ENCODE measurements at places on chromosomes 4 and X.

- DNase-seq = no peak
Observed at GRCh38 chr4:32884198-32884597, 2164.0 kb downstream of the PCDH7 start.

DNA sequence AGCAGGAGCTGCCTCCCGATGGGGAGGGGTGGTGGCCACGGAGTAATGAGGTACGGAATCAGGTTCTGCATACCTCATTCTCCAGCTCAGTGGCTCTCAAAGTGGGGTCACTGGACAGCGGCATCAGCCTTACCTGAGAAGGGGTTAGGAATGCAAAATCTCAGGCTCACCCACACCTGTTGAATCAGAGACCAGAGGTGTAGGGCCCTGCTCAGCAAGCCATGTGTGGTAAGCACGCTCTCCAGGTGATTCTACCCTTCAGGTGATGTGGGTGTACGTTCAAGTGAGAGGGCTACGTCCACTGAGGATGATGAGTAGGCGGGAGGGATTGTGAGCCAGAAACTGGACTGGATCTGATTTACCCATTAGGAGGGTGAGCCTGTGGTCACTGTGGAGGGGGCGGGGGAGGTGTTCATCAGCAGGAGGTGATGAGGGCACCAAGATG lies 65.8 kb downstream of the ANAPC4 start:
- DNase-seq = no peak

GRCh38 chr4:8730681-8731080 lies 138.1 kb downstream of the CPZ start:
- no peak for DNase-seq

- no peak for DNase-seq
Observed at GRCh38 chrX:148133105-148133725, 152.1 kb downstream of the FMR1NB start.

- DNase-seq = no peak
Observed at GRCh38 chrX:28981952-28982351, 394.7 kb downstream of the IL1RAPL1 start.

- no peak for DNase-seq
Observed at GRCh38 chrX:136687457-136687856, 39.5 kb downstream of the CD40LG start.

GRCh38 chr4:24988776-24989175 lies 42.0 kb downstream of the LGI2 start:
- no peak for DNase-seq

- no peak for DNase-seq
Observed at GRCh38 chrX:103722505-103722904, 11.8 kb downstream of the TMEM31 start.

GRCh38 chrX:108442901-108443464 lies 3.3 kb downstream of the COL4A5 start:
- DNase-seq = no peak

DNA sequence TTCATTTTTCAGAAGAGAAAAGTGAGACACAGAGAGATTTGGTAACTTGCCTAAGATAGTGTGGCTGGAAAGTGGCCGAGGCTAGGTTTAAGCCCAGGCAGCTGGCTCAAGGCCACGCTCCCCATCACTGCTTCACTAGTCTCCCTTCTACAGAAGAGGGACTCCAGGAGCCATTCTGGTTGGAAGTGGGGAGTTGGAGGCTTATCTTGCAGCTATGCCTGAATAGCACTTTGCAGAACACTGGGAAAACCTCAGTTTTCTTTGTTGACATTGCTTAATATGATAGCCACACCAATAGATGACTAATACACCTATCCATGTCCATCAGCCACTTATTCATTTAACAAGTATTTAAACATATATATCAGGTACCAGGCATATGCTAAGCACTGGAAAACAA lies 18.5 kb downstream of the LRRC66 start:
- no peak for DNase-seq

DNA sequence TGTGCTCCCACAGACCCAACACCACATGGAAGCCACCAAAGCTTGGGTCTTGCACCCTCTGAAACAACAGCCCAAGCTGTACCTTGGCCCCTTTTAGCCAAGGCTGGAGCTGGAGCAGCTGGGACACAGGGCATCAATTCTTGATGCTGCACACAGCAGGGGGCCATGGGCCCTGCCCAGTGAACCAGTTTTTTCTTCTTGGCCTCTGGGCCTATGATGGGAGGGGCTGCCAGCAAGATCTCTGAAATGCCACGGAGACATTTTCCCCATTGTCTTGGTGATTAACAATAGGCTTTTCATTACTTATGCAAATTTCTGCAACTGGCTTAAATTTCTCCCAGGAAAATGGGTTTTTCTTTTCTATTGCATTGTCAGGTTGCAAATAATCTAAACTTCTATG lies 49.0 kb downstream of the SPANXA2 start:
- DNase-seq = peak; percentile 0

DNA sequence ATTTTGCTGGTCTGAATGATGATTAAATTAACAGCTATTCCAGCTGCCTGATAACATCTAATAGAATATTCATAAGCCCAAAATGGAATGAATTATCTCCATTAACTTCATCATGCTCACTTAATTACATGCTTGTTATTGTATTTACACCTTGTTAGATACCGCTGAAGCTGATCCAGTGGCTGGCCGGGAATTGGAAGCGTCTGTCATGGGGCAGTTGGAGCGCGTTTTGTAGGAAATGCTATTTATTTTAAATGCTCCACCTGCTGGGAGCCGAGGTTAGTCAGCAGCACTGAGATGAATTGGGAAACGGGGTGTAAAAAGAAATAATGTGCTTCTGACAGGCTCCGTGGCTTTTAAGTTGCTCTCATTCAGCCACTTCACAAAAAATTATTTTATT lies 25.2 kb downstream of the ARX start:
- no peak for DNase-seq

DNA sequence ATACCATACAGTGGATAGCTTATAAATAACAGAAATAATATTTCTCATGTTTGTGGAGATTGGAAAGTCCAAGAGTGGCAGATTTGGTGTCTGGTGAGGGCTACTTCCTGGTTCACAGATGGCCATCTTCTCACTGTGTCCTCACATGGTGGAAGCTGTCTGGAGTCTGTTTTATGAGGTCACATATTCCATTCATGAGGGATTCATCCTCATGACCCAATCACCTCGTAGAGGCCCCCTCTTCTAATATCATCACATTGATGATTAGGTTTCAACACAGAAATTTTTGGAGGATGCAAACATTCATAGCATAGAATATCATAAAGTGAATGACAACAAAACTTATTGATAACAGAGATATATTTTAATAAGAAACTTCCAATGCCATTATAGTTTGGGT lies 568.0 kb downstream of the STIM2 start:
- no peak for DNase-seq

GRCh38 chr4:124684301-124684700 lies 28.2 kb downstream of the ANKRD50 start:
- DNase-seq = no peak

- no peak for DNase-seq
Observed at GRCh38 chrX:75642811-75643361, 120.0 kb upstream of the ZDHHC15 start.

- no peak for DNase-seq
Observed at GRCh38 chr4:142350871-142351270, 495.2 kb downstream of the INPP4B start.

DNA sequence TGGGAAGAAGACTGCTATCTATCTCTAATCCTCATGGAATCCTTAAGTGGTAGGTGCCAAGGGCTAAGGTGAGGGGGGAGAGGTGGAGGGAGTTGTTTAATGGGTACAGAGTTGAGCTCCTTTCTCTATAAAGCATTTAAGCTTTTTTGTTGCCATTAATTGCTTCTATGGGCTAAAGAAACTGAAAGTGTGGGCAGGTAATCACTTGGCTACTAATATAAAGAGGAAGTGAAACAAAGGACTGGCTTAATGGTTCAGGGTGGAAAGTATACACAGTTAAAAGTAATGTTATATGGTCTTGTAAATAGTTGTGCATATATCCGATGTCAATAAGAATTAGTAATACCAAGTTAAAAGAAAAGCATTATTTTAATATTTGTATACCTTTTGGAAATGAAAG lies 83.9 kb downstream of the POLA1 start:
- DNase-seq = no peak

- no peak for DNase-seq
Observed at GRCh38 chr4:107125496-107125895, 89.4 kb upstream of the DKK2 start.

DNA sequence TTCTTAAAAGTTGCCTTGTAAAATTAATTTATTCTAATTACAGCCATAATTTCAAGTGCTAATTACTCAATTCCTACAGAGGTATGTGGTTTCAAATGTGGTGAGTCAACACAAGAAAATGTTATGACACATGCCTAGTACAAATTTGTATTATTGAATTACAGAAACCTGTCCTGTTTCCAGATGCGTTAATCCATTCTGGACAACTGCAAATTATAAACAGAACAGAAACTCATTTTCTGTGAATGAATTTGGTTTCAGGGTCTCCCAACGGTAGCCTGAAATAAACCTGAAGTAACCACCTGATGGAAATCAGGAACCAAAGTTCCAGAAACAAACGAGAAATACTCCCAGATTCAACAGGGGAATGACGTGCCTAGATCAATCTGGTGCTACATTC lies 328.6 kb upstream of the F9 start:
- DNase-seq = no peak

GRCh38 chr4:75880278-75880677 lies 22.0 kb downstream of the PPEF2 start:
- no peak for DNase-seq

GRCh38 chr4:88006956-88007303 lies 505 bp upstream of the PKD2 start:
- peak; percentile 35 for DNase-seq

DNA sequence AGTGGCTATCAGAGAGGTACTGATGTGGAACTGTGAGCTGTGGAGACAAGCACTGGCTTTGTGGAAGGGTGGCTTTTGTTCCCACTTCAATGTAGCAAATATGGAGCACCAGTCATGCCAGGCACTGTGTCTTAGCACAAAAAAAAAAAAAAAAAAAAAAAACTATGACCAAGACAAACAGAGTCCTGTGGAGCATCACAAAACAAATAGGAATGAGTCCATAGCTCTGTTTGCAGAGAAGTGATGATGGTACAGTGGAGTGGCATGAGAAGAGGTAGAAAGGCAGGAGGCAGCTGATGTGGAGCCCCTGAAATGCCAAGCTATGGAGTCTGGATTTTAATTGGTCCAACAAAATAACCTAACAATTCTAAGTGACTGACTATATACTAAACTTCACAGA lies 116.9 kb downstream of the RAB28 start:
- no peak for DNase-seq

GRCh38 chr4:144721994-144722393 lies 76.0 kb downstream of the HHIP start:
- DNase-seq = no peak

DNA sequence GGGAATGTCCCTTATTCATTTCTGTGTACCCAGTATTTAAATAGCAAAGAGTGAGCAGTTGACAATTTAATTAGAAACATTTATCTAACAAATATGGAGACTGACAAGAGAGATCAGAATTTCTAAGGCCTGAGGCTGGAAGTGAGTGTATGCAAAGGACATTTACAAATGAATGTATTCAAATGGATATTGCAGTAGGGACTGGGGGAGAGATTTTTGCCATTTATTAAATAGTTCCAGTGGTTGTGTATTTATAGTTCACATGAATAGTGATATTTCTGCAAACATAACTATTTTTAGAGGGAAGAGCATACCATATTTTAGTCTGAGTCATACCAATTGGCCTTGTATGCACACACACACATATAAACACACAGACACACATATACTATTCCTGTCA lies 592.4 kb downstream of the GLUD2 start:
- DNase-seq = no peak

DNA sequence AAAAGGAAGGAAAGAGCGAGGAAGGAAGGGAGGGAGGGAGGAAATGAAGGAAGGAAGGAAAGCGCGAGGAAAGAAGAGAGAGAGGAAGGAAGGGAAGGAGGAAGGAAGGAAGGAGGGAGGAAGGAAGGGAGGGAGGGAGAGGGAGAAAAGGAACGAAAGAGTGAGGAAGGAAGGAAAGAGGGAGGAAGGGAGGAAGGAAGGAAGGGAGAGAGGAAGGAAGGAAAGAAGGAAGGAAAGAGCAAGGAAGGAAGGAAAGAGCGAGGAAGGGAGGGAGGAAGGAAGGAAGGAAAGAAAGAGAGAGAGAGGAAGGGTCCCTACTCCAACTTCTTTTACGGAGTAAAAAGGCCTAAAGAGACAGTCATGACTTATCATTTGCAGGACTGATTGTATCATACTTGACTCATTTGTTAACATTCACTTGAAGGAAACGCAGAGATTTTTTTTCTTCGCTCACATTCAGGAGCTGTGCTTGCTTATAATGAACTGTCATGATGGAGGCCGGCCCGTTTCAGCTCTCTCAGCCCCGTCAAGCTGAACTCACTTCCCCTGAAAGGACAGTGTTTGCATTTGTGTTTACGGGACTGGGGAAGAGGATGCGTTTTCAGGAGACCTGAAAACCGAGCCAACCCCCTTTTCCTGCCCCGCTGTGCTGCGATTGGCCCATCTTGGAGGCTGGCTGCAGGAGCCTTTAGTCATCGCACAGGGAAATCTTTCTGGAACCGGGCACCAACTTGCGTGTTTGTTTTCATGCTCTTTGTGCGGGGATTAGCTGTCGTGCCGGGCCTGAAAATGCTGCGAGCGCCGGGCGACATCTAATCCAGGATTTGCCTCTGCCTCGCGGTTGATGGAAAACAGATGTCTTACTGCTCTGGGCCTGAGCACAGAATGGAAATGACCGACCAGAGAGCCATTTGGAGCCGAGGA lies 17.8 kb downstream of the TRIM2 start:
- peak; percentile 72 for DNase-seq

GRCh38 chr4:62948108-62948507 lies 1461.1 kb downstream of the TECRL start:
- DNase-seq = no peak

DNA sequence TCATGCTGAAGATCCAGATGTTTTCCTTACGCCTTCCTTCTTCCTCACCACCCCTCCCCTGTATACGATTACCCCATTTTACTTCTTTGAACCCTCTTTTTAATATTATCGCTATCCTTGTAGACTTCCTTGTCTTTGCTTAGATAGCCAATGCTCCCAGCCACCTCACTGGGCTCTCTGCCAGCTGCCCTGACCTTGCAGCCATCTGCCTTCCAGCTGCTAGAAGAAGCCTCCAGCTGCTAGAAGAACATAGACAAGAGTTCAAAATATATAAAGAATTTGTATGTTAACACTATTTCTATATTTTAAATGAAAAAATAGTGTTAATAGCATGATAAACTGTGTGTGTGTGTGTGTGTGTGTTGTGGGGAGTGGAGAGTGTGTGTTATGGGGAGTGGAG lies 374.7 kb downstream of the ANKRD50 start:
- no peak for DNase-seq
